Activated naive CD8-positive, alpha-beta T cell treated with anti-CD3 and anti-CD28 coated beads, Interleukin-2, amount 50 U/mL, for 16 hours (primary cell): ENCODE measurements at places on chromosomes 2 and 18.

DNA sequence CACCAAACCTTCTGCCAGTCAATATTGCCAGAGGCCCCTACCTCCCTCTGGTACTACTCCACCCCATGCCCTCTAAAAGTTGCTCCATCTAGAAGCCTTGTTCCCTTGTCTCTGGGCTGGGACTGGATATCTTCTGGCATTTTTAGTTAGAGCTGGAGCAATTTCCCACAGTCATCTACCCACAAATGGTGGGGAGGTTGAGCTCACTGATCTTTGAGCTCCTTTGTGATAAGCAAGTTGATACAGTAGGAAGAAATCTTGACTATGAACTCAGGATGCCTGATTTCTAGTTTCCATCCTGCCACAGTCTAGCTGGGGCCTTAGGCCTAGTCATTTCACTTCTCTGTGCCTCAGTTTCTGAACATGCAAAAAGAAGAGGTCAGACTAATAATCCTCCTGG, 155.0 kb downstream of the MAIP1 start:
- no peak for DNase-seq

DNA sequence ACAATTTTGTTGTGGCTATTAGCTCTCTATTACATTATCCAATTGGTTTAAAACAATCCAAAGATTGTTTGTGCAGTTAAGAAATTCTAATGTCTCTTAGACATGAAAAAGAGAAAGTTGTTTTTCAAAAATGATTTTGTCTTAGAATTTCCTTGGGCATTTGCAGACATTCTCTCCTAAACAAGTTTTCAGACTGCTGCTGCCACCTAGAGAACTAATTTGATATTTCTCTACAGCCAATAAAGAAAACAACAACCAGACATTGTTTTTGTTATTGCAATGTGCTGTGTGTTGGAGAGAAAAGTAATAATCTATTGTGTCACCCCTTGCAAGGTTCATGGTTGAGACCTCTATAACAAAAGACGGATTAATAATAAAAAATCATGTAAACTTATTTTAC, 119.0 kb upstream of the SYT4 start:
- DNase-seq = no peak

- DNase-seq = no peak
These were observed 66.3 kb downstream of the ZEB2 start for GRCh38 chr2:144453486-144454158.

GRCh38 chr2:70558195-70558808, 4.7 kb upstream of the TGFA start:
- DNase-seq = no peak

DNA sequence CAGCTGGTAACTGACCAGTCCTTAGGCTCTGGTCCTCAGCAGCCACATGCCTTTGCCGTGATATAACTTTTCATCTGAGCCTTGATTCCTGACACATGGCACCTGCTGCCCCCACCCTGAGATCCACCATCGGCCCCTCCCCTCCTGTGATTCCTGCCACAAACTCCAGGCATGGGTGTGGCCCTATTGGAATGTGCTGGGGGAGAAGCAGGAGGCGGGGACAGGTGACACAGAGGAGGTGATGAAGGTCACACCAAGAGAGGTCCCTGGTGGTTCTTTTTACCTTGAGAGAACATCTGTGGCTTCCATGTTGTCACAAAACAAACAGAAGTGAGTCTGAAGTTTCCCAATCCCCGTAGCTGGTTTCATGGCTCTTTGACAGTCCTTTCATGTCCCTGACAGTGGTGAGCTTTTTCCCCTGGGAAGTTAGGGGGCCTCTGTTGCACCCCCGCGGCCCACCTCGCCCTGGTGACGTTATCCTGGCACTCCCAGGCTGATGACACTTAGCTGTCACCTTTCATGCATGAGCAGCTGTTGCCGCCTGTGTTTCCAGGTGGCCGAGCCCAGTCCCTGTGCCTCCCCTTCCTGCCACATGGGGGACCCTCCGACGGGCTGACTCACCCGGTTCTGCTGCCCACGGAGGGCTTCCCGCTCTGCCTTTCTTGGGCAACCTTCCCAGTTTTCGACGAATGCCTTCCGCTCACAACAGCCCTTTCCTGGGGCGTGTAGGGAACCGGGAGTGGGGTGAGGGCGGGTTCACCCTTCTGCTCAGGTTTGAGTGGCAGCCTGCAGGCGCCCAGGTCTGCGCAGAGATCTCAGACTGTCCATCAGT, 66.3 kb upstream of the GLI2 start:
- no peak for DNase-seq

GRCh38 chr2:60899892-60900249, 18.5 kb downstream of the REL start:
- no peak for DNase-seq

DNA sequence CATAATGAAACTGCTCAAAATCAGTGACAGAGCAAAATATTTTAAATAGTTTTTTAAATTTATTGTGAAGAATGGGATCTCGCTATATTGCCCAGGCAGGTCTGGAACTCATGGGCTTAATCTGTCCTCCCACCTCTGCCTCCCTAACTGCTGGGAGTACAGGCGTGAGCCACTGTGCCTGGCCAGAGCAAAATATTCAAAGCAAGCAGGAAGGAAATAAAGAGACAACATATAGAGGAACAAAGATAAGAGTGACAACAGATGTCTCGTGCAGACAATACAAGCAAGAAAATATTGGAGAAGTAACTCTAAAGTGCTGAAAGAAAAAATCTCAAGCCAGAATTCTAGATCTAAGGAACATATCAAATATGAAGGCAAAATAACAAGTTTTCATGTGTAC, 5.0 kb upstream of the SCLY start:
- DNase-seq = no peak

DNA sequence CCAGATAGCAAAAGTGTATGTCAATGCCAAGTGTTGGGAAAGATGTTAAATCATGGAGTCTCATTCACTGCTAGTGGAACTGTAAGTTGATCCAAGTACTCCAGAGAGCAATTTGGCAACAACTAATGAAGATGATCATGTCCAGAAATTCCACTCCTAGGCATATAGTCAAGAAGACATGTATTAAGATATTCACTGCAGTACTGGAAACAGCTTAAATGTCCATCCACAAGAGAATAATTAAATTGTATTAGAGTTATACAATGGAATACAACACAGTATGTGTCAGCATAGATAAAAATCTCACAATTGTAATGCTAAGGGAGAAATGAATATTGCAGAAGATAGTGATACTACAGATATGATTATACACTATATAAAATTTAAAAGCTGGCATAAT, 15.2 kb upstream of the LBH start:
- DNase-seq = no peak

GRCh38 chr2:204258890-204259289, 286.4 kb upstream of the PARD3B start:
- DNase-seq = no peak

DNA sequence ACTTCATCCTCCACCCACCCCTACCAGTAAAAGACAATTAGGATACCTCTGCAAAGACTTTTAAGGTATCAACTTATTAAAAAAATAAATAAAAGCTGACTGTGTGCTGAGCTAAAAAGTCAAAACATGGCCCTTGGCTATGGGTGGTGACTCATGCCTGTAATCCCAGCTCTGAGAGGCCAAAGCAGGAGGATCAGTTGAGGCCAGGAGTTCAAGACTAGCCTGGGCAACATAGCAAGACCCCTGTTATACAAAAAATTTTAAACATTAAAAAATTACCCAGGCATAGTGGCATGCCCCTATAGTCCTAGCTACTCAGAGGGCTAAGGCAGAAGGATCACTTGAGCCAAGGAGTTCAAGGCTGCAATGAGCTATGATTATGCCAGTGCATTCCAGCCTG, 297.4 kb upstream of the FBXO11 start:
- no peak for DNase-seq

GRCh38 chr2:134247679-134248078, 6.2 kb upstream of the MGAT5 start:
- DNase-seq = no peak

GRCh38 chr2:54041135-54041534, 70.3 kb upstream of the PSME4 start:
- DNase-seq = peak; percentile 33
